ENCODE measurements at places on chromosomes 1 and 21. TPM values are rescaled to one million over a fixed set of nuclear protein-coding genes. Genes with fewer than 3 reads are reported as not detected.

DNA sequence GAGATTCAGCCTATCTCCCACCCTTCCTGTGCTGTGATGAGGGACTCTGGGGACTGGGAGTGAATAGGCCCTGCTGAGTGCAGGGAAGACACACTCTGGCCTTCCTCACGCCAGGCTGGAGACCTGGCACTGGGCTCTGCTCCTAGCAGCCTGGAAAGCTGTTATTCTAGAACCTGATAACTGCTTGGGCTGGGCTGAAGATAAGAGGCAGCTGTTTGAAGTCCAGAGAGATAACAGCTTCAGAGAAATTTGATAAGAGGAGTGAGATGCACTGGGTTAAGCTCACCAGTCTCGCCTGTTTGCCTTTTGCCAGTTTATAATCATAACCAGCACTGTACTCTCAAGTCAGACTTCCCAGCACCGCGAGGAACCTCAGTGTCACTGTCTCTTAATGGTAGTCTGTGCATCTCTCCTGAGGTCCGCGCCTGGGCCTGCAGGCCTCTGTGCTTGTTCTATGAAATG is 46.6 kb upstream of the GPR37L1 start:
- DNase-seq = no peak

- DNase-seq = no peak
Measured at GRCh38 chr1:107009281-107009680, 47.2 kb upstream of the PRMT6 start.

GRCh38 chr1:202597090-202597761 is 113.0 kb downstream of the SYT2 start:
- no peak for DNase-seq

DNA sequence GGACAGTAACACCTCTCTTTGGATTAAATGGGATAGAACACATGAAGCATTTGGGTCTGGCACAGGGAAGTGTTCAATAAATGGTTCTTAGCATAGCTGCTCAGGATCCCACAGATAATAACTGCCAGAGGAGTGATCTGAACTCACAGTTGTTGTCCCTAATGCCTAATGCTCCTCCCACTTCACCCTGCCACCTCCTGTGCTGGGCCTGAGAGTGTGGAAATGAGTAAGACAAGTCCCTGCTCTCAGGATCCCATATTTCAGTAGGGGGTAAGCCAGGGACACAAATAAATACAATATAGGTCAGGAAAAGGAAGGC is 19.9 kb upstream of the FOXO6 start:
- no peak for DNase-seq

DNA sequence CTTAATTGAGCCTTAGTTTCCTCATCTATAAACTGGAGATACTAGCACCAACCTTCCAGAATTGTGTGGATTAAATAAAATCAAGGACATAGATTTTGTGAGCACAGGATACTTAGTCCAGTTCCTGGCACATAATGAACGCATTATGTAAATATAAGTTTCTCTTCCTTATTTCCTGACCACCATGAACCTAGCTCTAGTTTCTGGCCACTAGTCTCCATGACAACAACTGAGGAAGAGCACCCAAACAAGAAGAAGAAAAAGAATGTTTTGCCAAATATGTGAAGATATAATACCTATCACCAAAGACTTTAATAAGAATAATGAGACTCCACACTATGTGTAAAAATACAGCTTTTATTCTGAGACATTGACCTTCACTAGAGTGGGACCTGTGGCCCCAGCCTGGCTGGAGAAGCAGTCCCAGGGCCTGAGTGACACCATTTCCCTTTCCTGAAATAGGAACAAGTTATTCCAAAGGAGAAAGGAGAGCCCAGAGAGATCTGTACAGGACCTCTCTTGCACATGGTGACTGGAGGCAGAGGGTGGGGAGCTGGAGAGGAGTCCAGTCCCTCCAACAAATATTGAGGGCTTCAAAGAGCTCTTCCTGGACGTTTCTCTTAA is 940 bp upstream of the USF1 start:
- DNase-seq = no peak

GRCh38 chr1:97758541-97759057 is 162.2 kb downstream of the DPYD start:
- DNase-seq = no peak

Gene PCNX2
- total RNA-seq = 0.73 TPM

Gene TCHHL1
- not detected for total RNA-seq

Measured in left lobe of liver (tissue), 2 donors.